Activated CD8-positive, alpha-beta memory T cell treated with anti-CD3 and anti-CD28 coated beads for 1 hour (primary cell): ENCODE measurements at places on chromosomes 3 and 15.
A peak's percentile ranks its signal among the peaks of the same experiment; 100 is the strongest.

DNA sequence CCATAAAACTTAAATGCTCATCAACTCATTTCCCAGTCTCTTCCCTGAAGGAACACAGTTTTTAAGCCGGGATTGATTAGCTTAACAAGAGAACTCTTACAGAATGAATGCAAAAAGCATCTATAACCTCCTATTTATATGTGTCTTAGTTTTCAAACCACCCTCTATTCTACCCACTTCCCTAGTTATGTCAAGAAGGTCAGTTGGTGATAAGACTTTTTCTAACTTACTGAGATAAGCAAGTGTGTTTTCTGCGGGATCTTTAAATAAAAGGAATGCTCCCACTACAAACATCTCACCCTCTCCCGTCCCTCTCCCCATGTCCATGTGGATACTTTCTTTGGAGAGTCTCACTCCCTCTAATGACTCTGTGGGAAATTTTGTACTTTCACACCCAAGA, 218.5 kb downstream of the SV2B start:
- DNase-seq = no peak

DNA sequence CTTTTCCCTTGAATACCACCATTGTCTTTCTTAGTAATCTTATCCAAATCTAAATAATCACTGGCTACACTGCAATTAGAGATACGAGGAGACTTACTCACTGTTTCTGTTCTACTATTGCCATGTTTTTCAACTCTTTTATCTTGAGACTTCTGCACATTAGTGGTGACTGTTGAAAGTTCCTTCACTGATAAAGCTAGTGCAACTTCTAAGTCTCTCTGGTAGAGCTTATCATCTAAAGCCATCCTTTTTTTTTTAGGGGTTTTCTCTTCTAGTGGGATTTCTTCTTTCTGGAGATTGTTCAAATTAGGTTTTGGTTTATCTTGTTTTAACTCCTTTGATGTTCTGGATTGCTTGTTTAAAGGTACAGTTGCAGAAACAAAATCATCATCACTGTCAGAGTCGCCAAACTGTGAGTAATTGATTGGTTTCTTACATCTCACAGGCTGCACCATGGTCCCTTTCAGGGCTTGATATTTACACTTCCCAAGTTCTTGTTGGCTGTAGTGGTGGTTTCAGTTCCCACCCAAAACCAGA, 37.7 kb downstream of the NCK1 start:
- no peak for DNase-seq

- no peak for DNase-seq
These were observed 16.0 kb upstream of the PLA2G4F start for GRCh38 chr15:42172475-42172874.

DNA sequence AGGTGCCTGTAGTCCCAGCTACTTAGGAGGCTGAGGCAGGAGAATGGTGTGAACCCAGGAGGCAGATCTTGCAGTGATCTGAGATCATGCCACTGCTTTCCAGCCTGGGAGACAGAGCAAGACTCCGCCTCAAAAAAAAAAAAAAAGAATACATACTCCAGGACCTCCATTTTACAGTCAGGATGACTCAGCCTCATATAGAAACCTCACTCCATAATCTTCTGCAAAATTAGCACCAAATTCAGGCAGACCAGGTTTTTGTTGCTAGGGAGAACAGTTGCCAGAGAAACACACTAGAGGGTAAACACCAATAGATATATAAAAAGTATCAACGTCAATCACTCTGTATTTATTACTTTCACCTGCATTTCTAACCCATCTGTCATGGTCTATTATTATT, 28.3 kb upstream of the AP3B2 start:
- DNase-seq = no peak

DNA sequence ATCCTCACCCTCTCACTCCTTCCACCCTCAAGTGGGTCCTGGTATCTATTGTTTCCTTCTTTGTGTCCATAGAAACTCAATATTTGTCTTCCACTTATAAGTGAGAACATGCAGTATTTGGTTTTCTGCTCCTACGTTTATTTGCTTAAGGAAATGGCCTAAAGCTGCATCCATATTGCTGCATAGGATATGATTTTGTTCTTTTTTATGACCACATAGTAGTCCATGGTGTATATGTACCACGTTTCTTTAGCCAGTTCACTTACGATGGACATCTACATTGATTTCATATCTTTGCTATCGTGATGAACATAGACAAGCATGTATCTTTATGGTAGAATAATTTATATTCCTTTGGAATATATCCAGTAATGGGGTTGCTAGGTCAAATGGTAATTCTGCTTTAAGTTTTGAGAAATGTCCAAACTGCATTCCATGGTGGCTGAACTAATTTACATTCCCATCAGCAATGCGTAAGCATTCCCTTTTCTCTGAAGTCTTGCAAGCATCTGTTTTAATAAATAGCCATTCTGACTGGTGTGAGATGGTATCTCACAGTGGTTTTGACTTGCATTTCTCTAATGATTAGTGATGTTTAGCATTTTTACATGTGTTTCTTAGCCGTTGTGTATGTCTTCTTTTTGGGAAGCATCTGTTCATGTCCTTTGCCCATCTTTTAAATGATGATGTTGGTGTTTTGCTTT, 650.2 kb downstream of the ZNF385D start:
- DNase-seq = no peak

GRCh38 chr3:50675179-50676030, 678 bp downstream of the DOCK3 start:
- peak; percentile 43 for DNase-seq

GRCh38 chr15:62051166-62051565, 9.1 kb downstream of the VPS13C start:
- DNase-seq = no peak

GRCh38 chr3:15665510-15666150, 64.1 kb downstream of the BTD start:
- DNase-seq = no peak

- DNase-seq = no peak
These were observed 63.3 kb downstream of the SENP2 start for GRCh38 chr3:185649414-185649813.

GRCh38 chr15:59892985-59893384, 111.1 kb upstream of the FOXB1 start:
- no peak for DNase-seq

GRCh38 chr3:52503788-52504424, 8.8 kb downstream of the STAB1 start:
- DNase-seq = no peak

DNA sequence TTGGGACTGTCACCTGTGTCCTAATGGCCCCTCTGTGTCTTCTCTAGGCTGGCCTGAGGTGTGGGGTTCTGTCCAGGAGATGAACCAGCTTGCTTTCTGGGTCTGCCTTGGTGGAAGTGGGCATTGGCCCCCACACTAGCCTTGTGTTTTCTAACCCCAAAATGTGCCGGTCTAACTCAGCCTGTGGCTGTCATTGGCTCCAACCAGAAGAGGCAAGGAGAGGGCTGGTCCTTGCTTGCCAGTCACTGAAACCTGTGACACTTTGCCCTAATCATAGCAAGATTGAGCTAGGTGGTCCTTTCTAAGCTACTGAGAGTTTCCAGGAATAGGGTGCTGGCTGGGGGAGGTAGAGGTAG, 2.2 kb downstream of the C15orf39 start:
- no peak for DNase-seq

- no peak for DNase-seq
These were observed 8.4 kb upstream of the NMB start for GRCh38 chr15:84666373-84666772.

GRCh38 chr3:117171124-117171523, 461.5 kb downstream of the TUSC7 start:
- no peak for DNase-seq

DNA sequence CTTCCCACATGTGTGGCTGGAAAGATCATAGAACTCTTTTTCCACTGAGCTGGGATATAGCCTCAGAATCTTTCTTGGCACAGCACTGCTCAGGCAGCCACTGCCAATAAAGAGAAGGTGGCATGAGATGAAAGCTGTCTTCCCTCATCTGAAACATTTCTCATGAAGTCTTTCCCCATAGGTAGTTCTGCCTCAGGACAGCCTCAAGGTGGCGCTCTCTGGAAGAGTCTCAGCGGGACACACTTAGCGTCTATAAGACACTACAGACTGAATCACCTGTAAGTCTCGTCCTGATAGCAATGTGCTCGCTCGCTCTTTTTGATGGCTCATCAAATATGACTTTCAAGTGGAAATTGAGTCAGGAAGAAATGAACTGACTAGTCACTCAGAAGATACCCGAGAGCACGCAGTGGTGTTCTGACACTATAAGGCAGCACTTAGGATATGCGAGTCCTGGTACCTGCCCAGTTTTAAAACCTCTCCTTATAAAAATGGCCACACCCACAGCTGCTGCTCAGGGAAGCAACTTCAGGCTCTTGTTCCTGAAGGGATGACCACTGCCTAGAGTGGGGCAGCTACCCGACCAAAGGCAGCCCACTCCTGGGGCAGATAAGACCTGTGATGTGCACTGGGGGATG, 269.5 kb downstream of the SUCLG2 start:
- peak; percentile 11 for DNase-seq

GRCh38 chr3:9903238-9903624, 583 bp downstream of the IL17RE start:
- no peak for DNase-seq

GRCh38 chr3:9384141-9384828, 13.1 kb upstream of the SETD5 start:
- DNase-seq = no peak
